ENCODE measurements at places on chromosomes 3 and 15.

- no peak for DNase-seq
Observed at GRCh38 chr3:61702453-61702852, 141.1 kb downstream of the PTPRG start.

DNA sequence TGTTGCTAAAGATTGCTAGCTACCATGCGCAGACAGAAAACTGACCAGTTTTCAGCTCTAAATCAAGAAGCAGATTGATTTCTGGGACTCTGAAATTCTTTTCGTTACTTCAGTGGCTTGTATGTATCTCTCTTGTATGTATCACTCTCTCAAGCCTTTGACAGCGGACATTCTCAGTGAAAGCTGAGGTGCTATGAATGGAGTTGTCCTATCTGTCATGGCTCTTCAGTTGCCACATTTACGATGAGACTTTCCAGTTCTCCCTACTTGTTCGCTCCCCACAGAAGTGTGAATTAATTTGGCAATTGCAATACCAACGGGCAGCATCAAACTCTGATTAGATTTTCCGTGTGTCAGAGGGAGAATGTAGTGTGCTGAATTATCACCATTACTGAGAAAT lies 432.4 kb downstream of the GRM7 start:
- no peak for DNase-seq

GRCh38 chr3:98770261-98771039 lies 7.3 kb downstream of the ST3GAL6 start:
- no peak for DNase-seq

DNA sequence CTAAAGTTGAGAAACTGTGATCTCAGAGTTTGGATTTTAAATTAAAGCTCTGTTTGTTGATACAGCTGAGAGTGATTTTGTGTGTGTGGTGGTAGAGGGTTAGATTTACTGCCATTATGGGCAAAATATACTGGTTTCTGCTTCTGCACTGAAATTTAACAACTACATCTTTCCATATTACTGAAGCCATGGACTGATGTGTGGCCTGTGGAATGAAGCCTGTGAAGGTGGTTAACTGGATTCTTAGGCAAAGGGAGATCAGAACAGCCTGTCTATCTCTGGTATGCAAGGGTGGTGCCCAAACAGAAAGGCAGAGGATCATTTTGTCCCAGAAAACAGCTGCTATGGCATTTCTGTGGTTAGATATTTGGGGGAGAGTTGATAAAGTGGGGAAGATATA lies 297.3 kb upstream of the THBS1 start:
- DNase-seq: no peak

DNA sequence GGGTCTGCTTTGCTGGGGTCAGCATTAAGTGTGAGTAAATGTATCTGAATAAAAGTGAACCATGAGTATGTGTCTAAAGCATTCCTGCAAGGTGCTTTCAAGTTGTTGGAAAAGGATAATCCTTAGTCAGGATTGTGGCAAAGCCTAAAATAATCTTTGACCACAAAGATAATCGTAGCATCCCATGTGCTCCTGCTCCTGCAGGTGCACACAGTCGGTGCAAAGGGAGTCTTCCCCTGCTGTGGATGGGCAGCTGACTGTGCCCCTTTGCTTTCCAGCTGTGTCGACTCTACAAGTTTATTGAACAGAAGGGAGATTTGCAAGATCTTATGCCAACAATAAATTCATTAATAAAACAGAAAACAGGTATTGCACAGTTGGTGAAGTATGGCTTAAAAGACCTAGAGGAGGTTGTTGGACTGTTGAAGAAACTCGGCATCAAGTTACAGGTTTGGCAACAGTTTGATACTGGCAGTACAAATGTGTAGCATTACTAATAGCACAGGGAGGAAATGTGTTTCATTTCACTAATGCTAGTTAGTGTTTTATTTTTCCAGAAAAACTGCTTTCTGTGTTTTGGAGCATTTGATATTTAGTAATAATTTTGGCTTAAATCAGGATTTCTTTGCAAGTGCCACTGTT lies 22.6 kb downstream of the SRP14 start:
- no peak for DNase-seq

DNA sequence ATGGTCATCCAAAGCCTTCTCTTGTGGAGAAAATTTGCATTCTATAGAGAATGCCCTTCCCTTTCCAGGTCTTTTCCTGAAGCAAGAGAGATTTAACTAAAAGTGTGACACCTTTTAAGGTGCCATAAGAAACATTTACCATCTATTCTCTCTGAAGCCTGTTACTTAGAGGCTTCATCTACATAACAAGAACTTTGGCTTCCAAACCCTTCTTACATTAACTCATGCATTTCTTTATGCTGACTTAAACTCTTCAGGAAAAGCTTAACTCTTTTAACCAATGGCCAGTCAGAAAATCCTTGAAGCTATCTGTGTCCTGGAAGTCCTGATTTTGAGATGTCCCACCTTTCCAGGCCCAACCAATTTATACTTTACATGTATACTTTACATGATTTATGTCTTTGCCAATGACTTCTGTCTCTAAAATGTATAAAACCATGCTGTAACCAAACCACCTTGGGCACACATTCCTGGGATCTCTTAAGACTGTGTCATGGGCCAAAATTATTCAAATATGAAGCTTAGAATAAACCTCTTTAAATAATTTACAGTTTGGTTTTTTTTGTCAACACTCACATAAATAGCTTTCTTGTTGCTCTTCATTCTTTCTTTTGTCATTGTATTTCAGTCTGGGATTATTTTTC lies 472.6 kb upstream of the NECTIN3 start:
- DNase-seq: no peak

- peak; percentile 41 for DNase-seq
Observed at GRCh38 chr15:31483986-31484951, 157.6 kb downstream of the KLF13 start.

GRCh38 chr3:128316481-128316891 lies 150.2 kb downstream of the DNAJB8 start:
- DNase-seq: peak; percentile 44

DNA sequence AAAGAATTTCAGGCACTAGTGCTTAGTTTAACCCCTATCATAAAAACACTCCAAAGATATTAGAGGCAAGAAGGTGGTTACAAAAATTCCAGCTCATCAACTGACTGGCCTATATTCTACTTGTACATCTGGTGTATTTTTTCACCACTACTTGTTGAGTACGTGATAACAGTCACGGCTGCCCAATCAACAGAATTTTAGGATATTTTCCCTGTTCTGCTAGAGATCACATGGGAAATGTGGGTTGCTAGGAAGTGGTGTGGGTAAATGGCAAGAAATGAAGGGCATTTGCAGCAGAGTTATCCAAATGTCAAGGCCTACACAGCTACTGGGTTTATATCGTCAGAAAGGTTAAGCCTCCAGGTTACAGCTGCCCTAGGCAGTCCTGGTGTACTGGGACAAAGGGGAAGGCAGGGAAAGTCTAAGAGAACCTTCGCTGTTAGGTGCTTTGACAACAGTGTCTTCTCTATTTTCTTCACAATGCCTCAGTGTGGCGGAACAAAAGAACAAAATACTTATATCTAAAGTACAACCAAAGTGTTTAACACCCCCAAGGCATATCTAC lies 81.9 kb downstream of the FMN1 start:
- no peak for DNase-seq

DNA sequence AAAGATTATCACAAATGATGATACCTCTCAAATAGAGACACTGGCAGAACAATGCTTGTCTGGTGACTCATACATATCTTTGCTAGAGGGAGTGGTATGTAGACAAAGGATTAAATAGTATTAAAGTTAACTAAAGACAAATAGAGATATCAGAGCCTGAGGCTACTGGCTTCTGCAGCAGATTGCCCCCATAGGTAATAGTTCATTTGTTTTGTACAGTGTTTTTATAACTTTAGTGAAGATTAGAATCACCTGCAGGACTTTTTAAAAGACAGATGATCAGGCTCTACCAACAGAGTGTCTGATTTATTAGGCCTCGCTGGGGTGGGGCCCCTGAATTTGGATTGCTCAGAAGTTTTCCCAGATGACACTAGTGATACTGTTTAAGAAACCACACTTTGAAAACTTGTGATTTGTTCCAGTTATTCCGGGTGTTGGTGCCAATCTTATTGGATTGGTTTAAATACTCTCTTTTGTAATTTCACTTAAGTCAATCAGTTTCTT lies 96.4 kb downstream of the NAALADL2 start:
- no peak for DNase-seq

DNA sequence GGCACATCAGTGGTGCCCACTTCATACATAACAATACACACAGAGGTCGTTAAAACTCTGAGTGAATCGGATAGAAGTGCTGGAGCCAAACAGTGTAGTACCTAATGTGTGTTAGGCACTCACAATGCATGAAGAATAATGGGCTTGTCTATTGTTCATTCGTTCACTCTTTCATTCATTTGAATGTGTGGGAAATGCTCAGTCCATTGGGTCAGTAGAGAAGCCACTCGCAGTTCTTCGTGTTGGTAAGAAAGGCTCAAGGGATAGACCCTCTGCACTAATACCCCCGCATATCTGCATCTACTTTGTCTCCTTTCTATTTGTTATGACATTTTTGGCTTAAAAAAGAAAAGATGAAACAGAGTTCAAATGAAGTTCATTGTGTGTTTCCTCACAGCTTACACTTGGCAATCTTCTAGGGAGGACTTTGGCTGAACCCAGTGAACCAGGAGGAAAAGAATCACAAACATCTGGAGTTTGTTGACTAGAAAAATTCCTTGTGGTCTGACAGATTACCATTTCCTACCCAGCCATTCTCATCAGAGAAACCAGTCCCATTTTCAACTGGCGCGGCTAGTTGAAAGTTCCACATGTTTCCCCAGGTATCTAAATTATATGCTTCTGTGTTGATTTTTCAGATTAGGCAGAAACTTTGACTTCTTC lies 32.8 kb upstream of the MFSD1 start:
- DNase-seq: no peak

GRCh38 chr15:80431635-80432344 lies 27.6 kb downstream of the ARNT2 start:
- DNase-seq: no peak

DNA sequence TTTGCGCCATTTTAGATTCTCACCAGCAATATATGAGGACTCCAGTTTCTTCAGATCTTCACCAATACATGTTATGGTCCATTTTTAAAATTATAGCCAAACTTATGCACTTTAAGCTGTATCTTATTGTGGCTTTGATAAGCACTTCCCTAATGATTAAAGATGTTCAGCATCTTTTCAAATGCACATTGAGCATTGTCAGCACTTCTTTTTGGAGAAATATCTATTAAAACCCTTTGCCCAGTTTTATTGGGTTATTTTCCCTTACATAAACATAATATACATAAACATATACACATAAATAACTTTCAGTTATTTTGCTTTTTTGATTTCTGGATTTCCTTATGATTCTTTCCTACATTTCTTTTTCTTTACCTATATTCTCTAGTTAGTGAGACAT lies 83.8 kb downstream of the ROBO1 start:
- DNase-seq: no peak

DNA sequence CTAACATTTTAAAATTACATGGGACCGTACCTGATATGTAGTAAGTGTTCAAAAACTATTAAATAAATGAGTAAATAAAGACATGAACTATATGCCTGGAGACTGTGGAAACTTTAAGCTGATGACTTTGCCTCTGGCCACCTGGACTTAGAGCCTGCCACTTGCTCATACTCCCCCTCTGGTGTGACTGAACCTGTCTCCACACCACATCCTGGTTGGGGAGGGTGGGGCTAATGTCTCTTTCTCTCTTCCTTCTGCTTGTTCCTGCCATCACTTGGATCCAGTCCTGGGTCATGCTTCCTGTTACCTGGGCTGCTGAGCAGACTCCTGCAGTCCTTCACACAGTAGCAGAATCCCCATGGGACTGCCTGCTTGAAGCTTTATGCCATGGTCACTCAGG lies 8.2 kb upstream of the TMEM158 start:
- DNase-seq: no peak

- peak; percentile 4 for DNase-seq
Observed at GRCh38 chr15:98177966-98178592, 217.6 kb downstream of the ARRDC4 start.

- no peak for DNase-seq
Observed at GRCh38 chr3:150253622-150254021, 154.5 kb upstream of the TSC22D2 start.

- DNase-seq: peak; percentile 0
Observed at GRCh38 chr15:73979636-73980035, 12.5 kb downstream of the STOML1 start.

GRCh38 chr3:159417761-159418160 lies 570.9 kb upstream of the IL12A start:
- DNase-seq: no peak

DNA sequence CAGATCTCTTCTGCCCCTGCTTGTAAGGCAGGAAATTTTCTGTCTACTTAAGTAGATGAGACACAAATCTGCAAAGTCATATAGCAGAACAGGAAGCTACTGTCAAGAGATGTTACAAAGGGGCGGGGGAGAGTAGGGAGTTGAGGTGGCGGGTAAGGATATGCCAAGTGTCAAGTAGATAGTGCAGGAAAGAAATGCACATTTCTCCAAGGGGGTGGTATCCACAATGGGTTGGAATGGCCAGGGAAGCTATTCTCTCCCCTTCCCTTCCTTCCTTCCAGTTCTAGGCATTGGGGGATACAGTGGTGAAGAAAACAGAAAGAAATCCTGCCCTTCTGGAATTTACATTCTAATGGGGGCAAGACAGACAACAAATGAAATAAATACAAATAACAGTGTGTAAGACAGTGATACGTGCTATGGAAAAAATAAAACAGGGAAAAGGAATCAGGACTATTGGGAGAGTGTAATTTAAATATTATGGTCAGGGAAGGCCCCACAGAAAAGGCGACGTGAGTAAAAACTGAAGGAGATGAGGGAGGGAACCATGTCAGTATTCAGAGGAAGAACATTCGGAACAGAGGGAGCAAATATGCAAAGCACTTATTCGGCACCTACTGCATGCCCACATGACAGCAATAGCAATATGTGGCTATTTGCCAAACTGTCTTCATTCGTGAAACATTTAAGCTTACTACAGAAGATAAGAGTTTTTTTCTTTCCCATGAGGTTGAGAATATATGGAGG lies 42.8 kb upstream of the RNU6-1 start:
- no peak for DNase-seq

DNA sequence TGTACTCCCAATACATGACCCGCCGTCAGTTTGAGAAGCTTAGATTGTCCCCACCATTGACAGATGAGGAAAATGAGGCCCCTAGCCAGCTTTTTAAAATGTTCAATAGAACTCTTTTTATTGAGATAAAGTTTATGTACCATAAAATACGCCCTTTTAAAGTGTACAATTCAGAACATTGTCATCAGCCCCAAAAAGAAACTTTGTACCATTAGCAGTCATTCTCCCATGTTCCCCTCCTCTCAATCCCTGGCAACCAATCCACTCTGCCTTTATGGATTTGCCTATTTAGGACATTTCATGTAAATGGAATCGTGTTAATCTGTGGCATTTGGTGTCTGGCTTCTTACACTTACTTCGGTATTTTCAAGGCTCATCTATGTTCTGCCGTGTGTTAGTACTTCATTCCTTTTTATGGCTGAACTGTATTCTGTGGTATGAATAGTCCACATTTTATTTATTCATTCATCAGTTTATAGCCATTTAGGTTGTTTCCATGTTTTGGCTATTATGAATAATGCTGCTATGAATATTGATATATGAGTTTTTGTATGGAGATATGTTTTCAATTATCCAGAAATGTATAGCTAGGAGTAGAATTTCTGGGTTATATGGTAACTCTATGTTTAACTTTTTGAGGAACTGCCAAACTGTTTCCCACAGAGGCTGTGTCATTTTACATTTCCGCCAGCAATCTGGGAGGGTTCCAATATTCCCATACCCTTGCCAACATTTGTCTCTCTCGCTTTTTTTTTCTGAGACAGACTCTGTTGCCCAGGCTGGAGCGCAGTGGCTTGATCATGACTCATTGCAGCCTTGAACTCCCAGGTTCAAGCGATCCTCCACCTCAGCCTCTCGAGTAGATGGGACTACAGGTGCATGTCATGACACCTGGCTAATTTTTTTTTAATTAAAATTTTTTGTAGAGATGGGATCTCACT lies 15.3 kb upstream of the PTPN23 start:
- no peak for DNase-seq

Measured in stimulated activated CD4-positive, alpha-beta T cell treated with anti-CD3 and anti-CD28 coated beads, Interleukin-2, amount 100 ng/mL, for 24 hours (primary cell).